ENCODE measurements at places on chromosomes 11 and 22. TPM values are rescaled to one million over a fixed set of nuclear protein-coding genes. Genes with fewer than 3 reads are reported as not detected.

DNA sequence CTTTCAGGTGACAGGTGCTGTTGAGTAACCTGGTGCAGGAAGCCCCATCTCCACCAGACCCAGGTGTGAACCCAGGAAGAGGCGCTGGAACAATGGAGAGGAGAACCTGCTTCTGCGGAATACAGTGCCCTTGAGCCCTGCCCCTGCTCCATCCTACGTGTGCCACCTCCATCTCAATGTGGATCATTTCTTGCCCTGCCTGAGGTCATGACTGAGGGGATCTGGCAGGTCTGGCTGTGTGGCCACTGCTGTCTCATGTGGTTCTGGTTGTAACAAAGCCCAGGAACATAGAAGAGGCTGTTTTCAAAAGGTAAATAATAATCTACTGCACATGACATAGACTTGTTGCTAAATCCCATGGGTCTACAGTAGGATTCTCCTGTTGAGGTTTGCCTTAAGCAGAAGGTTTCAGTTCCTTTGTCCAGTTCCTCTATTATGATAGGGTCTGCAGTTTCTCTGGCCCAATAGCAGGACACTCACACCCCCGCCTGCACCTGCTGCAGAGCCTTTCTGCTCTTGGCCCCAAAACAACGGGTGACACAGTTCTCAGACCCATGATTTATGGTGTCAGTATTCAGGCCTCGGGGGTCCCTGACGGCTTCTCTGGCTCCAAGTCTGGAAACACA is 113.5 kb upstream of the IGLL5 start:
- DNase-seq = no peak

The KLHDC7B gene
- not detected for polyA plus RNA-seq

- DNase-seq = no peak
These were observed 8.2 kb upstream of the CCDC88B start for GRCh38 chr11:64331569-64332371.

- no peak for DNase-seq
These were observed 23.0 kb downstream of the TSKU start for GRCh38 chr11:76806131-76806530.

DNA sequence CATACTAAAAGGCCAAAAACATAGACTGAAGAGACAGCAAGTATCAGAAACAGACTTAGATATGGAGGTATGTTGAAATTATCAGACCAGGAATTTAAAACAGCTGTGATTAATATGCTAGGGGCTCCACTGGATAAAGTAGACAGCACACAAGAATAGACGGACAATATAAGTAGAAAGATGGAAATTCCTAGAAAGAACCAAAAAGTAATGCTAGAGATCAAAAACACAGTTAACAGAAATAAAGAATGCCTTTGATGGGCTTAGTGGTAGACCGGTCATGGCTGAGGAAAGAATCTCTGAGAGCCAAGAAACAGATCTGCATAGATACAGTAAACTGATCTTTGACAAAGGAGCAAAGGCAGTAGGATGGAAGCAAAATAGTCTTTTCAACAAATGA is 250.2 kb downstream of the SWAP70 start:
- no peak for DNase-seq

GRCh38 chr22:41709341-41709740 is 10.0 kb downstream of the MEI1 start:
- no peak for DNase-seq

GRCh38 chr22:28978863-28979796 is 82.5 kb downstream of the C22orf31 start:
- DNase-seq = no peak

The RAB39A gene
- 1.1 TPM for polyA plus RNA-seq

The SLC29A2 gene
- polyA plus RNA-seq = 7.4 TPM

DNA sequence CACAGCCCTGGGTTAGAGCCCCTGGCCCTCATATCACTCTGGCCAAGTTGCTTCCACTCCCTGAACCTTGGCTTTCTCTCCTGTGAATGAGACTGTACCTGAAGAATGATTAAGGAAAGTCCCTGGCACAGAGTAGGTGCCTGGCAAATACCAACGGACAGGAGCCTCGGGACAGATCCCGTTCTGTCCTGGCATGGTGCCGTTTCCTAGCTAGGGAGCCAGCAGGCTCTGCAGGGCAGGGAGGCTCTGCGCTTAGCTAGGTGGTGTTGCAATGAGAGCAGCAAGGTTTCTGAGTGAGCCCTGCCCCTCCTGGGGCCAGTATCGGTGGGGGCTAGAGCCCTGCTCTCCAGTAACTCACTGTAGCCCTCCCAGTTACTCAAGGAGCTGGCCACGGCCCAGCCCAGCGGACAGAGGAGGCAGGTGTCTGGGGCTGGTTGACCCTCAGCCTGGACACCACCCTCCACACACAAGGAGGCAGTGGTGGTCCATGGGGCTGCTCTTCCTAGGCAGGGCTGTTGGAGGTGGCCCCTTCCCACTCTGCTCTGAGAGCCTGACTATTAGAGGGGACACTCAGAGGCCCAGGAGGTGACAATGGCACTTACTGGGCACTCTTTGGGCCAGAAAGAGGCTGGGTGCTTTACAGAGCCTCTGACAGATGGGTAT is 74.4 kb downstream of the NFAM1 start:
- DNase-seq = no peak

The EIF3F gene
- polyA plus RNA-seq = 318 TPM

- no peak for DNase-seq
These were observed 113.6 kb downstream of the VPREB1 start for GRCh38 chr22:22358152-22358551.

The A4GALT gene
- 4.8 TPM for polyA plus RNA-seq

Data from right lung (tissue), 10 donors.